ENCODE measurements at places on chromosomes 3 and 15.

DNA sequence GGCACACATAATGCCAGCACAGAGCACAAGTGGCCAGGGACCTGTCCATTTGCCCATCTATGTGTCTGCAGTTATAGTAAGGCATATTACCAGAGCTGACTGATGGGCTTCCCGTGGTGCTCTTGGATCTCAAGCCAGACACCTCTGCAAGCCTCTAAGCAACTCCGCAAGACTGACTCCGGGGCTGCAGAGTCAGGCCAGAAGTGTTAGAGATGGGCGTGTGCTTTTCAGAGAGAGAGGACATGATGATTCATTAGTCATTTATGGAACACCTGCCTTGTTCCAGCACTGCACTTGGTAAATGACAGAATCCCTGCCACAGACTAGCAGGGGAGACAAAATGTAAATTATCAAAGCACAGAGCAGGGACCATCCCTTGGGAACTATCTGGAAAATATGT lies 559.0 kb downstream of the PDCD6IP start:
- no peak for DNase-seq

- no peak for DNase-seq
Measured at GRCh38 chr3:132847849-132848625, 125.8 kb upstream of the NPHP3 start.

GRCh38 chr3:43766672-43767465 lies 76.1 kb downstream of the ABHD5 start:
- DNase-seq = no peak

DNA sequence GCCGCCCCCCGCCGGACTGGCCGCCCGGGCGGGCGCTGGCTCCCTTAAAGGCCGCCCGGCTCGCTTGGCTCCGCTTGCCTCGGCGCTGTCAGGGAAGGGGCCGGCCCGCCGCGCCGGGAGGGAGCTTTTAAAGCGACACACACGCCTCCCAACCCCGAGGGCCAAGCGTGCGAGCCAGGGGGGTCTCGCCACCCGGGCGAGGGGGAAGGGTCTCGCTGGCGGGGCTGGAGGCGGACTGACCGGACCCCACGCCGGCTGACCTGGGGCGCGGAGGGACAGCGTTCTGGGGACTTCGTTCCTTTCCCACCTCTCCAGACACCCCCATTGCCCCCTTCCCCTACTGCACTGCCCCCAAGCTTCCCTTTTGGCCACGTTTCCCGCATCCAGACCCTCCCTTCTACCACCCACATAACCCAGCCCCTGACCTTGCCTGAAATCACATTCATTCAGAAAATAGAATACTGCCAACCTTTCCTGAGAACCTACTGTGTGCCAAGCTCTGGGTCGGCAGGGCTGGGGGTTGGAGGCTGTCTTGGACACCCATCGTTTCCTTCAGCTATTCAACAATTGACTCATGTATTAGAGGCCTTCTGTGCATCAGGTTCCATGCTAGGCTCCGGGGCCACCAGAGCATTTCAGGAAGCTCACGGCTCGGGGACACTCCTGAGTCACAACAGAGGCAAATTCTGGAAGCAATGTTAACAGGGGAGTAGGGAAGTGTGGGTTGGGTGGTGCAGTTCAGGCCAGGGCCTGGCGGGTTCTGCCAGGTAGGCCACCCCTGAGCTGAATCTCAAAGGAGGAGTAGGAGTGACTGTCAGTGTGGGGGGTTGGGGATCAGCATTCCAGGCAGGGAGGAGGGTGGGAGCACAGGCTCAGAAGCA lies at the start of gene INSYN1:
INSYN1 (minus strand) TSS at position 102 of the 881 bp plus-strand sequence. CDS start 2,221 bp downstream, outside the sequence.
- DNase-seq = no peak

Measured in activated CD4-positive, alpha-beta T cell treated with anti-CD3 and anti-CD28 coated beads for 24 hours (primary cell).